ENCODE measurements at places on chromosomes 11 and 22.

GRCh38 chr11:71153005-71153390, 99.4 kb downstream of the SHANK2 start:
- DNase-seq = no peak

- DNase-seq = no peak
Measured at GRCh38 chr11:111445586-111445985, 66.5 kb upstream of the POU2AF1 start.

- DNase-seq = no peak
Measured at GRCh38 chr22:46749682-46750529, 11.9 kb upstream of the CERK start.

- no peak for DNase-seq
Measured at GRCh38 chr22:26852176-26852575, 194.8 kb downstream of the MIAT start.

- no peak for DNase-seq
Measured at GRCh38 chr11:94539420-94539819, 4.3 kb upstream of the FUT4 start.

GRCh38 chr22:30892731-30893221, 75.8 kb downstream of the MORC2 start:
- DNase-seq = no peak

GRCh38 chr11:31421820-31422219, 52.2 kb downstream of the DNAJC24 start:
- DNase-seq = no peak

GRCh38 chr22:43990044-43990443, 34.1 kb upstream of the PARVB start:
- no peak for DNase-seq

DNA sequence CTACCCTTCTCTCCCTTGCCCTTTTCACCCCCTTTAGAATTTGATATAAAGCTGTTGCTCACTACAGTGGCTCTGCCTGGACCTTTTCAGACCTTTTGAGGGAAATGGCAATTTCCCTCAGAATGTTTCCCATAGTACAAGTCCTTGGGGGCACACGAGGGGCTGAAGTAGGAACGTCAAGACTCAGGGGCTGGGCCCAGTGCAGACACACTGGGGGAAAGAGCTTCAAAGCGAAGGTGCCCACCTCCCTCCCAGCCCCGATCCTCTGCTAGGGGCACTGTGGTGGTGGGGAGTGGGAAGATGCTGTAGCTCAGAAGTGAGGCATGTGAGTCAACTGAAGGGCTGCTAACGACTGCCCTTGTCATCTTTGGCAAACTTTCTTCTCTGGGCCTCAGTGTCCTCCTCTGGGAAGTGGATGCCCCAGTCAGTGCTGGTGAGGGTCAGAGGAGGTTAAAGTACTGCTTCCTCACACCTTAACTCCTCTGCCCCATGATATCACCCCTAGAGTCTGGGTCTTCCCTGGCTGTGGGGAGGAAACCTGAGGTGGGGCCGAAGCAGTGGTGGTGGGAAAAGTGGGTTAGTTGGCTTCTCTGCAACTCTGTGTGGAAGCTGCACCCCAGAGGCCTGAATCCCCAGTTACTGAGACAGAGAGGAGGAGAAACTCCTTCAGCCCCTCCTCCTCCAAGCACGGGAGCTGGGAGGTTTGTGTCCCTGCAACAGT, 425.3 kb upstream of the B3GAT1 start:
- no peak for DNase-seq

Measured in stimulated activated CD8-positive, alpha-beta memory T cell treated with anti-CD3 and anti-CD28 coated beads, Interleukin-4, amount 100 ng/mL, for 1 hour (primary cell).